ENCODE measurements at places on chromosomes 6 and 20. TPM values are rescaled to one million over a fixed set of nuclear protein-coding genes. Genes with fewer than 3 reads are reported as not detected.

DNA sequence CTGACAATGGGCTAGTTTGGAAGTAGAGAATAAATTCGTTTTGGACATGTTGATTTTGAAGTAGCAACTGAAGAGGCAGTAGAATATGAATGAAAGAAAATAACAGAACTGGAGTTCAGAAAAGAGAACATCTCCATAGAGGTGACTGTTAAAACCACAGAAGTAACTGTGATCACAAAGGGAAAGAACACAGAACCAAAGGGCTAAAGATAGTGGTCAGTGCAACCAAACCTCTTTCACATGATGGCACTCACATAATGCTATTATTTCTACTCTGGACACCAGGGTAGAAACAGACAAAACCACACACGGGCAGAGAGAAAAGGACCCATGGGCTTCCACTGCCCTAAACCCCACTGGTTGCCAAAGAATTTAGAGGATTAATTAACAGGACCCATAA, 58.5 kb downstream of the CDK19 start:
- no peak for DNase-seq

Gene ANKRD6
- 0.13 TPM for total RNA-seq

Gene SIRPD
- total RNA-seq: not detected

Gene TREML2
- total RNA-seq: not detected

DNA sequence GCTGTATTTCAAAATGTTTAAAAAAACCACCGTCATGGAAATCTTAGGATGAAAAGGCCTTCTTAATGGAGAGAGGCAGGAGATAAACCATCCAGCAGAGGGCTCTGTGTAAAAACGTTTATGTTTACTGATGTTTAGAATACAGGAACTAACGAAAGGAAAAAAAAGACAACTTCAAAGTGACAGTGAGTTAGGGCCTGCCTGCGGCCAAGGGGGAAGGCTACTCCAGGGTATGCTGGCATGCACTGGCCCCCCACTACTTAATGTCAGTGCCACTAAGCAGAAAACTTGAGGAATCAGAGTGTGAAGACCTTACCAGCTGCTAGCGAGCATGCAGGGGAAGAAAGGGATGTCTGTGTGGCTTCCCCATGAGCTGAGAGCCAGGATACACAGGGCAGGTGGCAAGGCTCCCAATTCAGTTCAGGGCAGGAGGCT, 47.7 kb downstream of the AKAP7 start:
- DNase-seq: peak; percentile 35

GRCh38 chr6:84361372-84362192, 134.1 kb upstream of the CEP162 start:
- DNase-seq: no peak

Gene ARMH2
- total RNA-seq: not detected

DNA sequence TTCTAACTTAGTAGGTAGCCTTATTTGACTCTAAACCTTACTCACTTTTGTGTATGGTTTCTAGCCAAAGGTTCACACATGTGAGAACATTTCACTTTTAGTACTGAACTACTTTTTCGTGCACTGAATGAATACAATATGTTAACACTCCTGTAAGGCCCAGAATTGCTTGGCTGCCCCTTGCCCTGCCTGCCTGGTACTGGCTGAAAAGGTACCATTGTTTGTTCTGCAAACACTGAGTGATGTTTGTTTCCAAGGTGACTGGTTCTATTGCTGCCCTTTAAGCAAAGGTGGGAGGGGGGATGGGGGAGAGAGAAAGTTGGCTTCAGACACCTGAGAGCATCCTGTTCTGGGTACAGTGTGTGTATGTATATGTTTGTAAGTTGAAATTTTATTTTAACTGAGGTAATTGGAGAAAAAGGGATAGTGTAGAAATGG, 31.2 kb downstream of the RREB1 start:
- DNase-seq: peak; percentile 98

GRCh38 chr6:65182681-65183080, 524.3 kb downstream of the EYS start:
- no peak for DNase-seq

Gene GPX5
- not detected for total RNA-seq

- DNase-seq: no peak
Observed at GRCh38 chr6:35589201-35589739, 76.6 kb upstream of the TULP1 start.

DNA sequence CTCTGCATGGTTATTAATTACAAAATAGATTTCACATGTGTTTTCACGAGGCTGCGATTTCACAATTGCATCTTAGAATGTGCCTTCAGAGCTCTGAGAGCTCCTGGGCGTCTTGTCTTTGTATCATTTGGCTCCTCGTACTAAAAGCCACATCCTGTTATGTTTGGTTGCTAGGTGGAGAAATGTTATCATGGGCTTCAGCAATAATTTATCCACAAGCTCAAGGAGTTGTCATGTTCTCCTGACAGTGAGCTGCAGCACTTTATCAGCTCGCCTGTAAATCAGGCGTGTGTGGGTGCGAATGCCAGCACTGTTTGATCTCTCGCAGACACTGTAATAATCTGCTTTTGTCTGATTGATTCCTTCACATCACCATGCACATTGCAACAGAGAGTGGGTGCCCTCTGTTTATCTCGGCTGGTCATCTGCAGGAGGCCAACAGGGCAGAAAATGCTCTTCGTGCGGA, 218.6 kb upstream of the ZFP64 start:
- DNase-seq: no peak

Gene MUCL3
- not detected for total RNA-seq

GRCh38 chr6:14747881-14748520, 497.9 kb upstream of the JARID2 start:
- no peak for DNase-seq

Gene TGM3
- total RNA-seq: not detected

DNA sequence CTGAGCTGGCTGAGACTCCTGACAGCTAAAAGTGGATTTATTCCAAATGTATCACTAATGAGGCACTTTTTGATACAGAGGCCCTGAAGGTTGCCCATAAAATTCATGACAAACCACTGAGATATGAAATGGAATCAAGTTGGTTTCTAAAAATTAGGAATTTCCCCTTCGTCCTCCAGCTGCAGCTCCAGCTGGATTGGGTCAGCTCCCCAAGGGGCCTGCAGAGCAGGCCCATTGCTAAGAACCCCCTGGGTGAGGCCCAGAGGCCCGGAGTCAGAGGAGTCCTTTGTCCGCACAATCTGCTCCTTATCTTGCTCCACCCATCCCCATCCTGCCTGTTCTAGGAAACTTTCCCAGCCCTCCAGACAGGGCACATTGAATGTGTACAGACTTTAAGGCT, 163.5 kb upstream of the TOP1 start:
- DNase-seq: no peak

- DNase-seq: no peak
Observed at GRCh38 chr6:10451828-10452509, 37.1 kb upstream of the TFAP2A start.

DNA sequence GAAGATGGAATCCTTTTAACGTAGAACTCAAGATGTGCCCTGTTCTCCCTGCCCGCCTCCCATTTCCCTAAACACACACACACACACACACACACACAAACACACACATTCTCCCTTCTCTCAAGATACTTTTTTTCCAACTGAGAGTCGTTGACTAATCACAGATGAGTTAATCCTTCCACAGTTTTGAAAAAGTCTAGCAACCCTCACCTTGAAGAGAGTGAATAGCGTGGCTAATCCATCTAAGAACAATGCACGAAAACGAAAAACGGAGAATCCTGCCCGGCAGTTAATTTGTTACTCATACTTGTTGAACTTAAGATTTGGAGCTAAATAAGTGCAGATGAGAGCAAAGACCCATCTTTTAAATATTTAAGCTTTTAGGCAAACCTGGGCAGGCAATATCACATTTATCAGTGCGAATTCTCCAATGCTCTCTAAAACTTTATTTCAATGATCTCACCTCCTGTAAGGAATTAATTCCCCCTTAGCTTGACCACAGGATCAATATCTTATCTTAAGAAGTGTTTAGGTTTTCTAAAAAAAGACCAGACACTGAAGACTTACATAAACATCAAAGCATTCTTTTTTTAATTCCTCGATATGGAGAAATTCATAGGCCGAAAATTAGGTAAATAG, 1.1 kb downstream of the AGPAT4 start:
- no peak for DNase-seq

GRCh38 chr6:101595276-101595675, 201.8 kb downstream of the GRIK2 start:
- DNase-seq: no peak

DNA sequence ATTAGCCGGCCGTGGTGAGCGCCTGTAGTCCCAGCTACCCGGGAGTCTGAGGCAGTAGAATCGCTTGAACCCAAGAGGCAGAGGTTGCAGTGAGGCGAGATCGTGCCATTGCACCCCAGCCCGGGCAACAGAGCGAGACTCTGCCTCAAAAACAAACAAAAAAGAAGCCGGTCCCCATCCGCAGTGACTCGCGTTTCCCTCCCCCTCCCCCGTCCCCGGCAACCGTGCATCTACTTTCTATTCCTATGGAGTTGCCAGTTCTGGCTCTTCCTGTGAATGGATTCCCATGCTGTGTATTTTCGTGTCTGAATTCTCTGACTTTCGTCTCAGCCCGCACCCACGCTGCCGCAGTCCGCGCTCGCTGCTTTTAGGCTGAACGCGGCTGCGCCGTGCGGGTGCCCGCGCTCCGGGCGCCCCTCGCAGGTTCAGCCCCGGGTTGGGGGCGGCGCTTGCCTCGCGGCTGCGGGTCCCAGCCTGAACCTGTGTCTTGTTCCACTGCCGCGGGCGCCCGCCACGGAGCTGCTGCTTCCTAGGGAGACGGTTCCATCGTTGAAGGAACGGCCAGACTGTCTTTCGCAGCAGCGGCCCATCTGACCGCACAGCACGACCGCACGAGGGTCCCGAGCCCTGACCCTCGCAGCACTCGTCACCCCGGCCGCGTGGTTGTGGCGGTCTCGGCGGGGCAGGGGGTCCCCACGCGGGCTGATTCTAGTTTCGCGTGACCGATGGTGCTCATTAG, 1.1 kb upstream of the MRGBP start:
- peak; percentile 77 for DNase-seq

- no peak for DNase-seq
Observed at GRCh38 chr20:6651016-6651415, 116.5 kb upstream of the BMP2 start.

GRCh38 chr6:2476376-2476775, 231.0 kb upstream of the GMDS start:
- no peak for DNase-seq

Gene PI3
- total RNA-seq: 0.22 TPM

- DNase-seq: no peak
Observed at GRCh38 chr20:59331721-59332329, 31.4 kb downstream of the EDN3 start.

DNA sequence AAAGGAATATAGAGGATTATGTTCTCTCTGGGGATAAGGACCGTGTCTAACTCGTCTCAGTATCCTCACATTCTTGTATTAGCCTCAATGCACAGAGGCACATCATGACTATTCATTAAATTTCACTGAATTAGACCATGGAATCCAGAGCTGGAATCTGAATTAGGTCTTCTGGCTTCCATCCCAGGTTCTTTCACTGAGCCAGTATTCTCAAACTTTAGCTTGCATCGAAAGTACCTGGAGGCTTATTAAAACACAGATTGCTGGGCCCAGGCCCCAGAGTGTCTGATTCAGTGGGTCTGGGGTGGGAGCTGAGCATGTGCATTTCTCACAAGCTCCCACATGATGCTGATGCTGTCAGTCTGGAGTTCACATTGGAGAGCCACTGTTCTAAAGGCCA, 142.0 kb downstream of the UST start:
- no peak for DNase-seq

- peak; percentile 36 for DNase-seq
Observed at GRCh38 chr6:161498359-161498758, 224.5 kb upstream of the AGPAT4 start.

GRCh38 chr6:72418495-72418894, 203.4 kb upstream of the KCNQ5 start:
- no peak for DNase-seq

Gene SAMD5
- 0.04 TPM for total RNA-seq

GRCh38 chr6:115594891-115595290, 465.8 kb downstream of the FRK start:
- DNase-seq: no peak

DNA sequence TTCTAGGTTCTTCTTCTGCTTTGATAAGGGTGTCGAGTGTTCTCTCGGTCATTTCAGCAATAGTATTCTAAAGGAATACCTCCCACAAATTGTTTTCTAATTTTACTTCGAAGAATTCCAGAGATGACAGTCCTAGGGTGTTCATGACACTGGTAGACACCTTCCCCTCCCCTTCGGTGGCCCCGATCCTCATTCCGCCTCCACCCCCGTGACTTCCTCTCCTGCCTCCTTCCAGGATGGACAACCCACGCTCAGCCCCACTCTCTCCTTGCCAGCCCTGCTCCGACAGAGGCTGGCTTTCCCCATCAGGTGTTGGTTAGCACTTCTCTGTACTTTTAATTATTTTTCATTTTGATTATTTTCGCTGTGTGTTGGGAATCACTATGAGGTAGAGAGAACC, 254.8 kb upstream of the QKI start:
- no peak for DNase-seq

GRCh38 chr6:144266091-144266649, 19.0 kb upstream of the UTRN start:
- DNase-seq: no peak

DNA sequence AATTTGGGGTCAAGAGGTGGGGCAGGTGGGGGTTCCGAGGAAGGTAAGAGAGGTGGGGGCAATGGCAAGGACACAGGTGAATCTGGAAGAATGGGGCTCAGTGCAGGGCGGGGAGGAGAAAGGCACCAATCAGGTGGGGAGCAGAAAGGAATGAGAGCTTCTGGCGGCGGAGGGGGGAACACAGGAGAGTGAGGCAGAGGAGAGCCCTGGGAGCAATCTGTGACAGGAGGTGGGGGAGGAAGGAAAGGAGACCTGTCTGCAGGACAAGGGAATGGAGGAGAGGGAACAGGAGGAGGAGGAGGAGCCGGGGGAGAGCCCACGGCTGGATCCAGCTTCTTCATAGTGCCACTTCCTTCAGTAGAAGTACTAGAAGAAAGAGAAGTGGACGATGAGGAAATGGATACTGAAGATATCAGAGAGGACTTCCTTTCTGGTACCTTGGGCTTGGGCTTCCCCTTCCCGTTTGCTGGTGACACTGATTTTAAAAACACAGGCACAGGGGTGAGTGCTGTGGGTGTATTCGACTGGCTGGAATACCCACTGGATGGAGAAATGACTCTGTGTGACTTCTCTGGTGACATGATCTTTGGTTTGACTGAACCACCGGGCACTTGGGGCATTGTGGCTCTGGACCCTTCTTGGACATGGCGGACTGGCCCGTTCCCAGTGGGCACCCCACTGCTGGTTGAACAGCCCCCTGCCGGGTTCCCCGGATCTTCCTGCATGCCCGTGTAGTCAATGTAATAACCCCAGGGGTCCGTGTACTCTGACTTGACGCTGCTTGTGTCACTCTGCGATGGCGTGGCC, 27.4 kb downstream of the HEBP2 start:
- DNase-seq: no peak

- DNase-seq: no peak
Observed at GRCh38 chr6:167799033-167799821, 27.5 kb upstream of the AFDN start.

Gene CLVS2
- total RNA-seq: not detected
